Fibroblast of mammary gland (primary cell): ENCODE measurements at places on chromosomes 3 and 15.

- peak; percentile 34 for DNase-seq
These were observed 88.3 kb upstream of the ACP3 start for GRCh38 chr3:132228923-132229322.

DNA sequence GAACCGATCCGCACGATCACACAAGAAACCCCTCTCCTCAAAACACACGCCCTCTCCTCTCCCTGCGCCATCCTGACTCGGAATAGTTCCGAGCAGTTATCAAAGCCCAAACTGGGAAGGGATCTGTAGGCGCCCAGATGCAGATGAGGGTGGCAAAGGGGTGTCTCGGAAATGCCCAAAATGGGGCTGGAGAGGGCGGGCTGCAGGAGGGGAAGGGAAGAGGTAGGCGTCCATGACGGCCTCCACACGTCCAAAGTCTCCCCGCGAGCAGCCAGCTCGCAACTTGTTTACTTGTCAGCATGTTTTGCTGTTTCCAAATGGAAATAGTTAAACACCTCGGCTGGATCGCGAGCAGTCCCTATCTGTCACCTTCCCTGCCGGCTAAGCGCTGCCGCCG lies 1.5 kb downstream of the NTRK3 start:
- no peak for DNase-seq

GRCh38 chr3:87311309-87311708 lies 34.9 kb upstream of the POU1F1 start:
- peak; percentile 2 for DNase-seq

DNA sequence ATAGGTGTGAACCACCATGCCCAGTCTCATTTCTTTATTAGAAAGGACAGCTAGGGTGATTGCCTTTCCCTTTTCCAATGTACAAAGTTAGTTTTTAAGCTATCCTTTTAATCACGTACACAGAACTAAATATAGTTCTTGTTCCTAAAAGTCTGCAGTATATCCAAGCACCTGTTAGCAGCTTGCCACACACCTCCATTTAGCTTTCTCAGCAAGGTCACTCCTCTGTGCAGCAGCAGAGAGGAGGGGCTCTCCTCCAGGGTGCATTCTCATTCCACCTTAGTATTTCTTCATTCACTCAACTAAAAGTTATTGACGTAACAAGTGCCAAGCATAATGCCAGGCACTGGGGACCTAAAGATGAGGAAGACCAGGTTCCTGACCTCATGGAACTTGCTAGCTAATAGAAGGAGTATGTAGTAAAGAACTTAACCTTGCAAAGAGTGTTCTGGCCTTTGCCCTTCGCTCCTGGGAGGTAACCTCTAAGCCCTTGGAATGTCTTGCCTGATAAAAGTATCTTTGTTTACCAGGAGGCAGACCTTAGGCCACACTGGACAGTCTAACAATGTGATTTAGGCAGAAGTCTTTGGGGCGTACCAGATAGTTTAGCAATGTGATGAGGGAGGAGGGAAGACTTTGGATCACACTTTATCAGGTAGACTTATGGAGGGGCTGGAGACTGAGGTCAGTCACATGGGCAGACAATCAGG lies 12.7 kb upstream of the PTPN9 start:
- no peak for DNase-seq

GRCh38 chr15:39172380-39173281 lies 408.2 kb upstream of the THBS1 start:
- peak; percentile 24 for DNase-seq

GRCh38 chr3:68403741-68404140 lies 528.6 kb downstream of the TAFA4 start:
- DNase-seq: no peak

GRCh38 chr3:49779358-49780079 lies 6.8 kb downstream of the IP6K1 start:
- DNase-seq: no peak

- peak; percentile 89 for DNase-seq
These were observed 60.0 kb downstream of the AAGAB start for GRCh38 chr15:67194171-67195114.

GRCh38 chr3:50388720-50389413 lies 29.5 kb upstream of the TMEM115 start:
- DNase-seq: no peak

GRCh38 chr3:10357095-10357494 lies 36.2 kb upstream of the SEC13 start:
- no peak for DNase-seq

DNA sequence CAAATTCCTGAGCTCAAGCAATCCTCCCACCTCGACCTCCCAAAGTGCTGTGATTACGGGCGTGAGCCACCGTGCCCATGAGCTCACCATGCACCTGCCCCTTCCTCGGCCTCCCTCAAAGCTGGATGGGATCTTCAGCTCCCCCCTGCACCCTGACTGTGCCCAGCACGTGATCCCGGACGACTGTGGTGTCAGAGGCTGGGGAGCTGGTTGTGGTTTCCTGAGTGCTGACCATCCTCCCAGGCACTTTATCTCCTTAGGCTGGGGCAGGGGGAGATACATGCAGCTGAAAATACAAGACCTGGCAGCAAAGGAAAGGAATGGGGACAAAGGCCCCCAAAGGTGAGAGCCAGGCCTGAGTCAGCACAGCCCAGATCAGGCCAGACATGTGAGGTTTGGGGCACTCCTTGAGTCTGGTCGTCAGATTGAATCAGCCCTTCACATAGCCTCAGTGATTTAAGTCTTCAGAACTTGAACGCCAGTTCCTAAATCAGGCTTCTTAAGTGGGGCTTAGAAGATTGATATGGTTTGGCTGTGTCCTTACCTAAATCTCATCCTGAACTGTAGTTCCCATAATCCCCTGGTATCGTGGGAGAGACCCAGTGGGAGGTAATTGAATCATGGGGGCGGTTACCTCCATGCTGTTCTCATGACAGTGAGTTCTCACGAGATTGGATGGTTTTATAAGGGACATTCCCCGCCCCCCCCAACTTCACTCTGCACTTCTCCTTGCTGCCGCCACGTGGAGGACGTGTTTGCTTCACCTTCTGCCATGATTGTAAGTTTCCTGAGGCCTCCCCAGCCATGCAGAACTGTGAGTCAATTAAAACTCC lies 35.8 kb downstream of the PRKCD start:
- peak; percentile 62 for DNase-seq

DNA sequence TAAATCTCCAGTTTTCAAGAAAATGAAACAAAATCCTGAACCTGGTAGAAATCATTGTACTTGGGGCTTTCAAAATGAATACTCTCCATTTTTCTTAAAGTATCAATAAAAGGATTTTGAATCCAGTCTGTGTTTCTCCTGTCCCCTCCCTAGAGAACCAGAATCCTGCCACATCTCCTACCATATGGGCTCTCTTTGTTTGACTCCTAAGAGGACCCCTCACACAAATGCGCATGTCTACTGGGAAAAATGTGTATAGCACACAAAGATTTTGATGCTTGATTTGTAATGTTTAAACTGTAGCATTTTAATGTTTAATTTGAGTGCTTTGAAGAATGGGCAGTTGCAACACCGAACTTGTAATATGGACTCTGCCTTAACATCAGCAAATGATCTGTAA lies 25.9 kb downstream of the LRRC3B start:
- no peak for DNase-seq

GRCh38 chr3:39664931-39665330 lies 144.5 kb upstream of the MYRIP start:
- DNase-seq: no peak

GRCh38 chr15:26298010-26298658 lies 435.0 kb upstream of the ATP10A start:
- DNase-seq: no peak

GRCh38 chr3:143998266-143998665 lies 26.6 kb downstream of the DIPK2A start:
- DNase-seq: peak; percentile 67

- peak; percentile 29 for DNase-seq
These were observed 736 bp downstream of the ARHGEF26 start for GRCh38 chr3:154121701-154122551.

DNA sequence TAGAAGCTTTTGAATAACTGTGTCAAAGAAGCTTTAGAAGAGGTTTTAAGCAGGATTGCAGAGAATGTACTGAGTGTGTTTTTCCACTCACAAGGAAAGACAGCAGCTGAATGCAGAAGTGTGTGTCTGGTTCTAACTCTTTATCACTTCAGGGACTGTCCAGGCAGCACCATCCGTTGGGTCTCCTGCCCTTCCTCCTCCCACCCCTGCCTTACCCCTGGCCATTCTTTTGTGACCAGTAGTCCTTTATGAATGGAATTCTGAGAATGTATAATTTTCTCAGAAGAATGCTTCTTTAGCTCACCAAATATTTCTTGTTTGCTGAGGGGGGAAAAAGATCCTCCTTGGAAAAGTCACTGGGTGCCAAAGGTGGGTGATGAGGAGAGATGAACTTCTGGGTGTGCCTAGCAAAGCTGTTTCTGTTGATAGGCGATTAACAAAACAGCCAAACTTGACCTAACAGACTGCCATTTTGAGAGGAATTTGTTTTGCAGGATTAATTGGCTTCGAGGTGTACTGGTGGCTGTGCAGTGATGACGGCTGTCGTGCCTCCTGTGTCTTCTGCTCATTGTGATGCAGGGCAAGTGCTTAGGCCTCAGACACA lies 70.9 kb downstream of the IGF1R start:
- no peak for DNase-seq

DNA sequence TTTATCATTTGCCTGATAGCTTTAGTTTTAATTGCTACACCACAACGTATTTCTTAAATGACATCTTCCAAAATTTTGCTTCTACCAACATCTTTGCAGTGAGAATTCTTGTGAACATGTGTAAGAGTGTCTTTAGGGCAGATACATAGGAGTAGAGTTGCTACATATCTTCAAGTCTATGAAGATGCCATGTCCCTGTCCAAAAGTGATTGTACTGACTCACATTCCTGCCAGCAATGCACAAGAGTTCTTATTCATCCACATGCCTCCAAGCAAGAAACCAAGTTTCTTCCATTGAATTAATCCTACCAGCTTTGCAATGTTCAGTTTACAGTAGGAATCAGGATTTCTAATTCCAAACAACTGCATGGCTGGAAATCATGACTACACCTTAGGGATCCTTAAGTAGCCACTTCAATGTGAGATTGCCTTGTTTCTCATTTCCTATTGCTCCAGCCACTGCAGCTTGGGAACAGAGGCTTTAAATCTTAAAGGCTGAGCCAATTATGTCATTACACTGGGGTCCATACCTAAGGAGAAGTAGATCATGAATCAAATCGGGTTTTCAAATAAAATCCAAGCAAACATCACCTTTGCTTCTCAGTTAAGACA lies 44.5 kb downstream of the BCL2L10 start:
- peak; percentile 51 for DNase-seq

GRCh38 chr3:69423463-69424155 lies 37.7 kb upstream of the FRMD4B start:
- DNase-seq: no peak

DNA sequence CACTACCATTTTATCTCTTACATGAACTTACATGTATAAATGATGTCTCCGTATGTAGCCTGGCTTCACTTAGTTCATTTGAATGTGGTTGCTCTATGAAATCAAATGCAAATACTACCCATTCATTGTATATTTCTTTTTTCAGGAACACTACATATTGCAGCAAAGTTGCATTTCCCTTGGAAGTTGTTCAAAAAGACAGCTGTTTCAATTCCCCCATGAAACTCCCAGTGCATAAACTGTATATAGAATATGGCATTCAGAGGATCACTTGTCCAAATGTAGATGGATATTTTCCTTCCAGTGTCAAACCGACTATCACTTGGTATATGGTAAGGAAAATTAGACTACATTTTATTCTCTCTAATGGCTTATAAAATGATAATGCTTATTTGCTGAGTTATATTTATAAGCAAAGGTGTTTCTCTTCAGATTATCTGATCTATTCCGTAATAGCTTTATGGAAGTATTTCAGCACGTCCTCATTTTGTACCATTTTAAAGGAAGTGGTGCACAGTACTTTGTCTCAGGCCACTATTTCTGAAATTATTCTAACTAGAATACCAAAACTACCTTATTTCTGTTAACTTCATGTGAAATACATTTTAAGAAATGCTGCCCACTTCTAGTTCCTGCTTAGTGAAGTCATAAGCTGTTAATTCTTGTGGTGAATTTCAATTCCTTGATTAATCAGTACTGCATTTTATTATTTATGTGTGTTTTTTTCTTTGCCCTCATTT lies 95.1 kb downstream of the IL1RAP start:
- DNase-seq: no peak

- peak; percentile 80 for DNase-seq
These were observed 595.8 kb downstream of the NLGN1 start for GRCh38 chr3:173993299-173993698.

DNA sequence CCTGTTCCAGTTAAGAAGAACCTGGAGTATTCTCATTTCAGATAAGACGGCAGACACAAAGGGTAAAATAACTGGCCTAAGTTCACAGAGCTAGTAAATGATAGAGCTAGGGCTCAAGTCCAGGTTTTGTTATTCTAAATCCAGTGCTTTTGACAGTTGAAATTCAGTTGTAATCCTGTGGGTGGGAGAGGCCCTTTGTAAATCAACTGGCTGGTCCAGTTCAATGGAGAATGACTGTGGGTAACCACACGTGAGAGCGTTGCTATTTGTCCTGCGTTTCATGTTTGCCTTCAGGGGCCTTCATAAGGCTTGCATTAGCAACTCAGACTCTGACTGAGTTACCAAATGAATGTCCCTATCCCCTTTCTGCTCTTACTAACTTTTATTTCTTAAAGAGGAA lies 24.2 kb upstream of the CD96 start:
- DNase-seq: no peak

- peak; percentile 2 for DNase-seq
These were observed 176.1 kb upstream of the RGMA start for GRCh38 chr15:93265111-93265556.

DNA sequence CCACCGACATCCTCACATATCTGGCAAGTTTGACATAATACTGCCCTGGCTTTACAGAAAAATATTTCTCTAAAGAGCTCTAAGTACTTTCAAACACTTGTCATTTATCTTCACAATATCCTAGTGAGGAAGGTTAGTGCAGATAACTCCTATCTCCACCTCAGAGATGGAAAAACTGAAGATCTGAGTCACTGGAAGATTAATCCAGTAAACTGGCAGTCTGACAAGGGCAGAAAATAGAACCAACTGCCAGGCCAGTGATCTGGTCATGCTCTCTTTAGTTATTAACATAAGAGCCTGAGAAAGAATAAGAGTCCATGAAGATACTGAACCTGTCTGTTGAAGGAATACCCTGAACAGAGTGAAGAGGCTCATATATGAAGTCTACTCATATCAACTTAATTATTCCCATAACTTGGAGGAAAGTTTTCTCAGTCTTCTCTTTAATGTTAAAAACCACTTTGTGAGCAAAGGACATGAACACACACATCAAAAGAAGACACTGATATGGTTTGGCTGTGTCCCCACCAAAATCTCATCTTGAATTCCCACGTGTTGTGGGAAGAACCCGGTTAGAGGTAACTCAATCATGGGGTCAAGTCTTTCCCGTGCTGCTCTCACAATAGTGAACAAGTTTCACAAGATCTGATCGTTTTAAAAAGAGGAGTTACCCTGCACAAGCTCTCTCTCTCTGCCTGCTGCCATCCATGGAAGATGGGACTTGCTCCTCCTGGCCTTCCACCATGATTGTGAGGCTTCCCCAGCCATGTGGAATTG lies 61.4 kb downstream of the GOLIM4 start:
- peak; percentile 83 for DNase-seq

DNA sequence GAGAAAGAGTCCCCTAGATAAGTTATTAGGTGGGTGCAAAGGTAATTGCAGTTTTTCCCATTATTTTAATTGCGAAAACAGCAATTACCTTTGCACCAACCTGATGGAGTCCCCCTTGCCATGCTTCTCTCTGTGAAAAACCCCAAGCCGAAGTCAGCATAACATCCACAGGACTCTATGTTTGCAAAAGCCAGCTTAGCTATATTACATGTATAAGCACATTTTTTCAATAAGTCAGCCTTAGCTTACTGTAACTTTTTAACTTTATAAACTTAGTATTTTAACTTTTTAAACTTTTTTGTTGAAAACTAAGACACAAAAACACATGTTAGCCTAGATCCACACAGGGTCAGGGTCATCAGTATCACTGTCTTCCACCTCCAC lies 21.4 kb upstream of the MUC20 start:
- no peak for DNase-seq
